Effector memory CD4-positive, alpha-beta T cell (primary cell): ENCODE measurements at places on chromosomes 4 and X.

- DNase-seq, result no peak
Observed at GRCh38 chr4:52943677-52944076, 81.6 kb downstream of the RASL11B start.

DNA sequence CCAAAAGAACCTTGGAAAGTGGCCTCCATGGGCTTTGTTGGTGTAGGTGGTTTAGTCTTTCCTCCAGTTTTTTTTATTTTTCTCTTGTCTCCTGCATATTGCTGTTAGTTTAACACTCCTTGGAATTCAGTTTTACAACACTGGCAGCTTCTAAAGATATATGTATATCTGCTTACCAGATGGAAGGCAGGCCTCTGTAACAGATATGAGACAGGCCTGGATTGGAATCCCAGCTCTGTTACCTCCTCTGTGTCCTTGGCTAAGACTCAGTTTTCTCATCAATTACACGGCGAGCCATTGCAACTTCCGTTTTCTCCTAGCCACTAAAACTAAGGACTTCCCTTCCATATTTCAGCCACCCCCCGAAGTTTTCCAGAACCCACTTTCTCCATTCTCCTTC is 133.4 kb upstream of the SMAD1 start:
- no peak for DNase-seq

DNA sequence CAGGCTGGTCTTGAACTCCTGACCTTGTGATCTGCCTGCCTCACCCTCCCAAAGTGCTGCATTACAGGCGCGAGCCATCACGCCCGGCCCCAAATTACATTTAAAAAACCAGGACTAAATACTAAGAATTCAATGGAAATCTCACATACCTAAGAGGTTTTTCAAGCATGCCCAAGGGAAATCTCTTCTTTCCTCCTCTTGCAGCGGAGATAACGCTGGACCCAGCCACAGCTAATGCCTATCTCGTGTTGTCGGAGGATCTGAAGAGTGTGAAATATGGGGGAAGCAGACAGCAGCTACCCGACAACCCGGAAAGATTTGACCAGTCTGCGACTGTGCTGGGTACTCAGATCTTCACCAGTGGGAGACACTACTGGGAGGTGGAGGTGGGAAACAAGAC is 7.4 kb downstream of the TRIML1 start:
- no peak for DNase-seq

DNA sequence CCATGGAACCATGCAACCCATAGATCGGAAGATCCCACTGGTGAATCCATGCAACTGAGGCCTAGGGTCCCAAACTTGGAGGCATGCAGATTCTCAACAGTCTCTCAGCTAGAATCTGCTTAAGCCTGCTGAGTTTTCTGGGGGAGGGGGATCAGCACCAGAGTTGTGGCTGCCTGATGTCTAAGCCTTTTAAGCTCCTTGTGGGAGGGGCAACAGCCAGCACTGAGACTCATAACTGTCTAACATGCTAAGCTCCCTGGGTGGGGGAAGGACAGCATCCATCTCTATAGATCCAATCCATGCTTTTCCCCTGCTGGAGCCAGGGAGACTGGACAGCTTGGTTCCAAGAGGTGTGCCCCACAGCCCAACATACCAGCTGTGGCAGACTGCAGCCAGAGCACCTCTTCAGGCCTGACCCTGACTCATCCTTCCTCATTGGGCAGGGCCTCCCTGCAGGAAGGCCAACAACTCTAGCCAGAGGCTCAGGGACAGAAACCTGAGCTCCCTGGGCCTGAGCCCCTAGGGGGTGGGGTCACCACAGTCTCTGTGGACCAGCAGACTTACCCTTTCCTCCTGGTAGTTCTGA is 300.1 kb upstream of the SLC7A11 start:
- no peak for DNase-seq

DNA sequence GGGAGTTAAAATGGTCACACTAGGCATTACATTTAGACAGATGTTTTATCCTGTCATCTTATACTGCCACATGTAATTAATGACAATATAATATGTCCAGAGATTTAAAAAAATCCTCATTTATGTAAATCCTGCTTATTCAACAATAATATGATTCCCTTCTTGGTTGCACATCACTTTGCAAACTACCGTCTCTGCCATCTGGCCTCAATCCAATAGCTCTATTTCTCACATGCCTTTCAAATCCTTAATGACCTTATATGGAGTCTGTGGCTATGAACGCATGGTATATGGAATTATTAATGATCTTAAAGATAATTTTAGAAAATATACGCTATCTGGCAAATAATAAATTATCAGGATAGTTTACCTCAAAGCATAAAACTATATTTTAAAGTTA is 144.5 kb downstream of the NPNT start:
- DNase-seq, result no peak

DNA sequence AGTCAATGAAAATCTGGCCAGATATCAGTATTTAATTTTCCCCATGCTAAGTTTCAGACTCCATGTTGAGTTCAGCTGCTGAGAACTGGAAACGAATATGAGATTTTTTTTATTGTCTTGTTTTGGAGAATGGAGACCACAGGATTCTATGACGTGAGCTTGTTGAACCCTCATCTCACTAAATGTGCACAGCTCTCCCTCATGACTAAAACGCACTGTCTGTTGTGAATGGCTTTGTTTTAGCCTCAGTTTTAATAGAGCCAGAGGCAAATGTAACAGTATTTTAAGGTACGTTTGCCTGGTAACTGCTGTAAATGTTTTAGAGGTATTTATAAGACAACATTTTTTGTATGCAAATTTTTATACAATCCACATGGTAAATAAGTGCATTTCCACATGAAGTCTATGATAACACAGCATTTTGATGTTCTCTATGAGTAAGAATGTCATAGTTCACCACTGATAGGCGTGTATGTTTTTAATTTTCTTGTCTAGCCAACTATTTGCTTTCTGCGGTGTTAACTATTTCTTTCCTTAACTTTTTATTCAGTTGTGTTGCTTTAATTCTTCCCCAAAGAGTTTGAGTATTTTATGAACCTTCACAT is 1159.3 kb upstream of the TENM3 start:
- DNase-seq, result no peak

GRCh38 chr4:5660185-5660584 is 48.2 kb downstream of the EVC2 start:
- DNase-seq, result no peak

- DNase-seq, result no peak
Observed at GRCh38 chr4:118085700-118086099, 51.4 kb downstream of the NDST3 start.
